ENCODE measurements at places on chromosomes 2 and 18.

DNA sequence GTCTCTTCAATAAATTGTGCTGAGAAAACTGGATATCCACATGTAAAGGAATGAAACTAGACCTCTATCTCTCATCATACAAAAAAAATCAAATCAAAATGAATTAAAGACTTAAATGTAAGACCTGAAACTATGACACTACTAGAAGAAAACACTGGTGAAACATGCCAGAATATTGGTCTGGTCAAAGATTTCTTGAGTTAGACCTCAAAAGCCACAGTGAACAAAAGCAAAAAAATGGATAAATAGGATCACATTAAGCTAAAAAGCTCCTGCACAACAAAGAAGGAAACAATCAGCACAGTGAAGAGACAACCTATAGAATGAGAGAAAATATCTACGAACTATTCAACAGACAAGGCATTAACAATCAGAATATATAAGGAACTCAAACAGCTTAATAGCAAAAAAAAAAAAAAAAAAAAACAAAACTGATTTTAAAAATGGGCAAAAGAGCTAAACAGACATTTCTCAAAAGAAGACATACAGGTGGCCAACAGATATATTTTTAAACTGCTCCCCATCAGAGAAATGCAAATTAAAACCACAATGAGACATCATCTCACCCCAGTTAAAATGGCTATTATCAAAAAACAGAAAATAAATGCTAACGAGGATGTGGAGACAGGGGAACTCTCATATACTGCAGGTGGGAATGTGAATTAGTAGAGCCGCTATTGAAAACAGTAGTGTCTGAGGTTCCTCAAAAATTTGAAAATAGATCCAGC lies 66.3 kb downstream of the NCKAP1 start:
- DNase-seq = no peak

DNA sequence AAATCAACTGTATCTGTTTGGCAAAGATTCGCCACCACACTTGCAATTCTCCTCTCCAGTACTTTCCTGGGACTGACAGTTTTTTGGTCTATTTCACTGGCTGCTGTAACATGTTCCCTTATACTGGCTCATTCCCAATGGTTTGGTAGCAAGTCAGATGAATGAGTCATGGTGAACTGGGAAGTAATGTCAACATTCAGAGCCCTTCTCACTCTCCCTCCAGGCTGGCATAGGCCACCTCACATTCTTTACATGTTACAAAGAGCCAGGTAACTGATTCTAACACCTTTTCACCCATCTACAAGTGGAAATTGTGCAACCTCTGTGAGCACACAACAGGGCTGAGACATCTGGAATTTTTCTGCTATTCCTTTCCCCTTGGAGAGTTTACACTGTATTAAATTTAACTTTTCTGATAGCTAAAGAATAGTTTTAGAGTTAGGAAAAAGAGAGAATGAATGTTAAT lies 111.3 kb upstream of the TLK1 start:
- peak; percentile 45 for DNase-seq

GRCh38 chr18:22473366-22473765 lies 55.7 kb upstream of the CTAGE1 start:
- DNase-seq = no peak

DNA sequence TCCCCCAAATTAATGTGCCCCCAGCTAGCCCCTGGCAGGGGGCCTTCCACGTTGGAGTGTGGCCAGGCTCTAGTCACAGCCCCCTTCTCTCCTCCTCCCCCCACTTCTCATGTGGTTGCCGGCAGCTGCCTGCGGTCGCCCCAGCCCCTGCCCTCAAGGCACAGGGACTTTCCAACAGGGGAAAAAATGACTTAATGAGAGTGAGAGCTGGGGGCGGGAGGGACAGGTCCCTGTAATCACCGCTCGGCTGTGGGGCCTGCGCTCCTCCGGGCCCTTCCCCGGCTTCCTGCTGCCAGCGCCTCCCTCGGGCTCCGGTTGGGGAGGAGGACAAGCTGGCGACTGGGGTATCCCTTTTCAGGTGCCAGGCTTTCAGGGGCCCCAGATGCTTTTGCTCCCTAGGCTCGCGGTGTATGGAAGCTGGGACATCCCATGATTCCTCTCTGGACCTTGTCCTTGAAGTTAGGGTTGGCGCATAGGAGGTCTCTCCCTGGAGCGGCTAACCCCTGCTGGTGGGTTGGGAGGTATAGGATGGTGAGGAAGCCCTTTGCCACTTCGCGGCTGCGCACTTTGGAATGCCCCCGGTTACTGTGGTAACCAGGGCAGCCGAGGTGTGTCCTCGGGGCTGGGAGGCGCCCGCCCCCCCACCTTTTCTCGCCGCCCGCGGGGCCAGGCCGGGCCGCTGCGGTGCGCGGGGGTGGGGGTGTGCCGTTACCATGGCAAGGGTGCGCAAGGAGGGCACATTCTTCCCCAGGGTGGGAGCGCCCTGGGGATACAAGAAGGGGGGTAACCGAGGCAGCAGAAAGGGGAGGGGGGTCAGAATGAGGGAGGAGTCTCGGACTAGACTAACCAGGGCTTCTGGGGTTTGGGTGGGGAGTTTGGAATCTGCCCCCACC lies 16.1 kb downstream of the WNT10A start:
- peak; percentile 48 for DNase-seq

DNA sequence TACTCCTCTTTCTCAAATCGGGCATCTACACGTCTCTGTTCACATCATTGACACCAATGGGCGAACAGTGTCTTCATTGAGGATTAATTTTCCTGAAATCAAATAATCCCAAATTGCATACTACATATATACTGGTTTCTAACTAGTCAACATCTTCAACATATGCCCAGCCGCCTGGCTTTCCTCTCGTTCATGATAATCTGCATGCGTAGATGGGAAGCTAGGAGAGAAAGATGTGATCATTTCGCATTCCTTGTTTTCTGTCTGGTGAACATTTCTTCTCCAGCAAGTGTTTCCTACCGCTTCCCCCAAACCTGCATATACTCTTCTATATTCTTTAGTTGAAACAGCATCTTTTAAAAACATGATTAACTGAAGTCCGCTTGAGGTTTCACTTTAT lies 7.4 kb downstream of the TWIST2 start:
- no peak for DNase-seq

- DNase-seq = no peak
Observed at GRCh38 chr2:176455816-176456291, 186.6 kb downstream of the MTX2 start.

GRCh38 chr2:103144837-103145236 lies 383.0 kb downstream of the TMEM182 start:
- no peak for DNase-seq

DNA sequence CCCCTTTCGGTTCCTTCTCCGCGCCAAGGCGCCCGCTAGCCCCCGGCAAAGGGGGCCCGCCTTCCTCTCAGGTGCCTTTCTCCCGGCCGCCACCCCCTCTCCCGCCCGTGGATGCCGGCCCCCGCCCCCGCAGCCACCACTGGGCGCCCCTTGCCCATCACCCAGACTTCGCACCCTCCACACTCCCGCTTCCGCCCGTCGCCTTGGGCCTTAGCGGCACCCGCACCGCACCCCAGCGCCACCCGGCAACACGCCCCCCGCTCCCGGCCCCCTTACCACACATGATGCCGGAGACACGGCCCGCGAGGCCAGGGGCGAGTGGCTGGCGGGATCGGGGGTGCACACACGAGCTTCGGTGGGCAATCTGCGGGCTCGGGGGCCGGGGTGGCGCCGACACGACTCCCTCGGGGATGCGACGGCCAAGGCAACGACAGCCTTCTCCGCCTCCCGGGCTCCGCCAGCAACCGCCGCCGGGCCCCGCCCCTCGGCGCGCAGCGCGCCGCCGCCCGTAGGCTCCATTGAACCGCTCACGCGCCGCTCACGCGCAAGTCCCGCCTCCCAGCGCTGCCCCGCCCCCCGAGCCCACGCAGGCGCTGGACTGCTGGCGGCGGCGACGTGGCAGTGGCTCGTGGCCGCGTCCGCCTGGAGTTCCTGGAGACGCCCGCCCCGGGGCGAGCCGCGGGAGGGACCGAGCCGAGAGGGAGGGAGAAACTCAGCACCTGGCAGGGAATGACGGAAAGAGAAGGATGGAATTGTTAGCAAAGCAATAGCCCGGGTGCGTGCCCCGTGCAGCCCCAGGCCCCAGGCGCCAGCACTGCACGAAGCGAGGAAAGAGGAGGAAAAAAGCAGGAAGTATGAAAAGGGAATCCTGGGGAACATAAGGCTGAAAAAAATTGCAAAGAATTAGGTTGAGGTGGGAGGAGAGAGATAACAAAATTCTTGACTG lies at the start of gene GFPT1:
GFPT1 (minus strand) TSS at position 439 of the 946 bp plus-strand sequence; CDS start at position 283, 156 bp downstream.
- peak; percentile 92 for DNase-seq

- DNase-seq = no peak
Observed at GRCh38 chr18:20971886-20972267, 139.7 kb downstream of the ROCK1 start.

GRCh38 chr2:219442256-219443015 lies 7.8 kb downstream of the SPEG start:
- no peak for DNase-seq

GRCh38 chr2:198701481-198701880 lies 756.3 kb downstream of the SATB2 start:
- no peak for DNase-seq

DNA sequence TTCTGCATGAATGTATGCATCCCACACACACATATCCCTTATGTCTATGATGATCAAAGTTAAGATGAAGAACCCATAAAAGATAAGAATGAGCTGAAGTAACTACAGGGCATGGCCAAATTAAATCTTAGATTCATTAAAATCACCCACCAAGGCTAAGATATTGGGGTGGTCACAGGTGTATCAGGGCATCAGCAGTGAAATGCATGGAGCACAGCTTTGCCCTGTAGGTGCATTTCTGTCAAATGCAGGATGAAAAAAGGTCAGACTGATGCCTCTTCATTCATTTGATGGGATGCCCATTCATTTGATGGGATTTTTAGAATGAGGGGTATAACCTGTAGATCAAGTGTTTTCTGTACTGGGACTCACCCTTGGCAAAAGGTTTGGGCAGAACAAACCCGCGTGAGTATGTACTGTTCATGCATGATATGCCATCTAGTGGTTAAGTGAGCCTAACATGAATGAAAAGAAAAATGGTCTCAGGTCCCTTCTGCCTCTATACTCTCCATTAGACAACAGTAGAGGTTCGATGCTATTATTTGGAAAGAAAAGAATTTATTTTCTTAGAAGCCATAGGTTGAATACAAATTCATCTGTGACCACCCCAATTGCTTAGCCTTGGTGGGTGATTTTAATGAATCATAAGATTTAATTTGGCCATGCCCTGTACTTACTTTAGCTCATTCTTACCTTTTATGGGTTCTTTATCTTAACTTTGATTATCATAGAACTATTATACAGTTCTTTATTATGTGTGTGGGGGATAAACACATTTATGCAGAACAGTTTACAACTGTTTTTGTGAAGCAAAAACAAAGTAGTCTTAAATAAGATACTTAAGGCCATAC lies 43.2 kb upstream of the NOSTRIN start:
- DNase-seq = no peak

- no peak for DNase-seq
Observed at GRCh38 chr2:181170256-181170655, 189.9 kb downstream of the UBE2E3 start.

- DNase-seq = no peak
Observed at GRCh38 chr2:128494307-128494639, 175.6 kb upstream of the HS6ST1 start.

GRCh38 chr2:242060212-242060835 lies 190.8 kb downstream of the RTP5 start:
- DNase-seq = no peak

DNA sequence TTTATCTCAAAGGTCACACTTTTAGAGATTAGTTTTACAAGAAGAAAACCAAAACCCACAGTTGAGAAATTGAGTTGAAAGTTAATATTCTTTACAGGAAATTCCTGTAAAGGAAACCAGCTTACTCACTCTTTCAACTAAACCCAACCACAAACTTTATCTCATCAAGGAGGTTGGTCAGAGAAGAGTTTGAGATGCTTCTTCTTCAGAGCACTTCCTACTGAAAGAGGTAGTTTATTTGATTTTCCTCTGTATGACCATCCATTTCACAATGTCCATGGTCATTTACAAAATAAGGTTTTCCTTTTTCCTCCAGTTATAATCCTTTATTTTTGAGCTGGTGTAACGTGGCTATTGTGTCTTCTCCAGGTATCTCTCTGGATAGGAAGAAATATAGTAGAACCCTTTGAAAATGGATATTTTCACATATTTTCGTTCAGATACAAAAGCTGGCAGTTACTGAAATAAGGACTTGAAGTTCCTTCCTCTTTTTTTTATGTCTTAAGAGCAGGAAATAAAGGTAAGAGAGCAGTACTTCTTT lies 4.5 kb upstream of the IL18RAP start:
- DNase-seq = no peak

DNA sequence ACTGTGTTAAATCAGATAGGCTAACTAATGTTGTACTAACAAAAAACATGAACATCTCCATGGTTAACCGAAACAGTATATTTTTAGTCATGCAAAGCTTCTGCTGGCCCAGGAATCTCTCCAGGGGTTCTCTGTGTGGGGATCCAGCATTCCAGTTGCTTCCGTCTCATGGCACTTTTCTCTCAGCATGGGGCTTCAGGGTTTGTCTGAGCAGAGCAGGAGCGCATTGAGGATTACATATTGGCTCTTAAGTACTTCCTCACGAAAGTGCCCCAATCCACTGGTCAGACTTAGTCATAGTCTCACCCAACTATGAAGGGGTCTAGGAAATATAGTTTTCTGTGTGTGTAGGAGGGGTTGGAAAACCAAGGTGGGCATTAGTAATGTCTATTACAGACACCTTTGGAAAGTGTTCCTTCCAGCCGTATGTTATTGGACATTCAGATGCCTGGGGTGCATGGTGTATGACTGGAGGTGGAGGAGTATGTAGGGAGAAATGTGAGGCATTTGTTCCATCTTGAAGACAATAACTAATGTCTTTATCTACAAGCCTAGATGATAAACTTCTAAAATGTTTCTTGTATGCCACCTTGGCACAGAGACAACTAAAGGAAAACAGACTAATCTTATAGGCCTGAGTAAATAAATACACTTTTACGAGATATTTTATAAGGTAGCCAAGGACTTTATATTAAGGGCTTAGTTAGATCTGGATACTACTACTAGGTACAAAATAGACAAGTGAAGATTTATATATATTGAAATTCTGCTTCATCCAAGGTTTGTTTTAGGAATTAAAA lies 123.8 kb upstream of the ZEB2 start:
- DNase-seq = no peak

DNA sequence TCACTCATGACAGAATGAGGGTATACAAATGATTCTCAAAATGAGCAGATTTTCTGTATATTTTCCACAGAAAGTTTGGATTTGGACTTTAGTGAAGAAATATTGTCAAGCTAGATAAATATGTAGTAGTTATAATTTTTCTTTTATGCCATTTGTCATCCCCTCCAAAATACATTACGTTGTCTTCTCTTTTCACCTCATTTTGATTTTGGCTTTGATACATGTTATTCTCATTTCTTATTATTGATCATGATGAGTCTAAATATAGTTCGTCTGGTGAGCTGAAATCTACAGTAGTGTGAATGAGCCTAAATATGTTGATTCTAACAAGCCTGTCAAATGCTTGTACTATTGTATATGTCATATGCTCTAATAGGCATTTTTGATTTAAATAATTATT lies 12.3 kb downstream of the DDX1 start:
- DNase-seq = no peak

GRCh38 chr2:43435746-43436145 lies 160.1 kb downstream of the THADA start:
- no peak for DNase-seq

Data from T1000 (cell line).